Kidney glomerular epithelial cell (primary cell): ENCODE measurements at places on chromosomes 11 and 22.

- DNase-seq, result no peak
Observed at GRCh38 chr11:6413791-6414201, 5.1 kb downstream of the APBB1 start.

GRCh38 chr11:29336727-29337575, 679.9 kb downstream of the KCNA4 start:
- DNase-seq, result no peak

DNA sequence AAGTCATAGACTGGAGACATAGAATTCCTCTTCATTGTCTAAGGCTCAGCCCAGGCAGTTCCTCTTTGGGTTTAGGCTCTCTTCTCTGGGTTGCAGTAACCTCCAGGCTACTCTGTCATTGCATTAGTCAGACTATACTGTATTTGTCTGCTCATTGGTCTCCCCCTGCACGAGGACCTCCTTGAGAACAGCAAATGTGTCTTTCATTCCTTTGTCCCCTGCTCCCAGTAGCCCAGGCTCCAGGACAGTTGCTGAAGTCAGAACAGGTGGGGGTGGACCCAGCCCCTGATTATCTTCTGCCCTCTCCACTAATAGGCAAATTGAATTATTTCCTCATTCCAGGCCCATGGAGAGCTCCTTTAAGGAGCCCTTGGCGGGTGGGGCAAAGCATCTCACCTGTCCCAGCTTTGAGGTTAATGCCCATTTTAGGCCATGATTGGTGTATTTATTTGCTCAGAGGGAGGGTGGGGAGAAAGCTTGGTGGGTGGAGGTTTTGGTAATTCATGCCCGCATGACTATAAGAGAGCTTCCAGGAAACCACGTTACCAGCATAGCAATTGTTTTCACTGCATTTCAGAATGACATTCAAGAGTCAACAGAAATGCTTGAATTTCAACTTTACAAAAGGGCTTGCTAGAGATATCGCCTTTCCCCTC, 40.9 kb downstream of the NAV2 start:
- no peak for DNase-seq

DNA sequence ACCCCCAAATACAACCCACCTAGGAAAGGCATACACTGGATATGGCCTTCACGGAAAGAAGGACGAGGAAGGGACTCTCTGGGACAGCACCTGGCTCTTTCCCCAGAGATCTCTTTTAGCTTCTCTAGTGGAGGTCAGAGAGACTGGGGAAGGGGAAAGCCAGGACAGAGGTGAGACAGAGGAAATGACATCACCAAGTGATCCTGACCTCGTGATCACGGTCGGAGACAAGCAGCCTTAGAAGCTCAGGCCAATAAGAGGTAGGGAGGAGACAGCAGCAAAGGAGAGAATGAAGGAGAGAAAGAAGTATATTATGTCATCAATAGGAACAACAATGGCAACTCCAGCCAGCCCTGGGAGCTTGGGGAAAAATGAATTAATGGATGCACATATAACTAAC, 15.4 kb upstream of the TMPRSS13 start:
- no peak for DNase-seq

- DNase-seq, result no peak
Observed at GRCh38 chr11:66258473-66258893, 10.0 kb upstream of the RAB1B start.

- DNase-seq, result no peak
Observed at GRCh38 chr11:106449763-106450162, 372.3 kb downstream of the AASDHPPT start.

DNA sequence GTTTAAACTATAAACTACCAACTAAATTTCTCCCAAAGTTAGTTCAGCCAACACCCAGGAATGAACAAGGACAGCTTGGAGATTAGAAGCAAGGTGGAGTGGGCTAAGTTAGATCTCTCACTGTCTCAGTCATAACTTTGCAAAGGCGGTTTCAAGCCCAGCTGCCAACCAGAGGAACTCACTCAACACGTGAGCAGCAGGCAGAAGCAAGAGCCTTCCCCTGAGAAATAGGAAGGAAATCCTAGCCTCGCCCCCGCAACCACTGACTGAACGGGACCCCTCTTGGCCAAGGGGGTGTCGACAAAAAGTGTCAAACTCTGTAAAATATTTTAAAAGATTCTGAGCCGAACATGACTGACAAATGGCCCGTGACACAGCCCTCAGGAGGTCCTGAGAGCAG, 4.4 kb upstream of the KRTAP5-9 start:
- no peak for DNase-seq

GRCh38 chr11:30560206-30561106, 25.7 kb downstream of the MPPED2 start:
- DNase-seq, result peak; percentile 10

DNA sequence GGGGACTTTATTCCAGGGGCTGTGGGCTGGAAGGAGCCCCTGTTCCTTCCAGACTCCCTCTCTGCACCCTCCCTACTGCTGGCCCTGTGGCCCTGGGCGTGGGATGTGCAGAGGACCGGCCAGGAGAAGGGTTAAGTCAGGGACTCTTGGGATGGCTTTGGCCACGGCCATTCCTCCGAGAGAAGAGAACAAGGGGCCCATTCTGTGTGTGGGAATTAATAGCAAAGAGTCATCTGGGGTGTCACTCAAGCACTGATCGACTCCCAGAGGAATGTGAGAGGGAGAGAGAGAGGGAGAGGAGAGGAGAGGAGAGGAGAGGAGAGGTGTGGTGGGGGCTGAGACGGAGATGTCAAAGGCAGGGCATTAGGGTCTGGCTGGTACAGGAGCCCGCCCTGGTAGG, 14.2 kb upstream of the SOX10 start:
- DNase-seq, result no peak

- no peak for DNase-seq
Observed at GRCh38 chr22:22756109-22756508, 111.7 kb downstream of the GGTLC2 start.

DNA sequence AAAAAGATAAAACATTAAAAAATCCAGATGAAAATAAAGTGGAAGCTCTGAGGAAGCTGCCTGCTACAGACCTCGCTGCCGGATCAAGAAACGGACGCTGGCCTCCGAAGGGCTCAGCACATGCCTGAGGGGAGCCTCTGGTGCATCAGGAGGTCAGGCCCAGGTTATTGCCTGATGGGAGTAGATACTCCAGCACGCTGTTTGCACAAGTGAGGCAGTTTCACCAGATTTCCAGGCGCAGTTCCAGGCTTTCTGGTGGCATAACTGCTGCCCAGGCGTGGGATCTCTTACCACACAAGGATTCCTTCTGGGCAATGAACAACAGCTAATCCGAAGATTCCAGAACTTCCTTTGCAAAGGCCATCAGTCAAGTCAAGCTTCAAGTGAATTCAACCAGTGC, 154.2 kb downstream of the MPPED1 start:
- DNase-seq, result peak; percentile 23

DNA sequence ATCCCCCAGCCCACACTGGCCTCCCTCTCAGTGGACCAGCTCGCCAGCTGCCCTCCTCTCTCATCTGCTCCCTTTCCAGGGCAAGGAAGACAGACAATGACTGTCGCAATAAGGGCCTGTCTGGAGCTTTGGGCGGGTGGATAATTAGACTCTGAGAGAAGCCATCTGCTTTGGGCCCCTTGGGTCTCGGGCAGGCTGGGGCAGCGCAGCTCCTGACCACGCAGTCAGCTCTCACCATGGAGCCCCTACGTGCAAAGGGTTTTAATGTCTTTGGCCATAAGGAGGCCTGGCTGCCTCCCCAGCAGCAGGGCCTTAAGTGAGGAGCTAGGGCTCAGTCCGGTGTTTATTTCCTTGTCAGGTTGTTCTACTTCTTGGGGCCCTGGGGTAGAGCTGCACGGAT, 153.9 kb downstream of the CHST1 start:
- DNase-seq, result no peak
